Heart left ventricle (tissue), 16 donors: ENCODE measurements at places on chromosomes 7 and 10. TPM values are rescaled to one million over a fixed set of nuclear protein-coding genes. Genes with fewer than 3 reads are reported as not detected.

- DNase-seq = no peak
These were observed 275.1 kb downstream of the DOCK4 start for GRCh38 chr7:111931016-111931517.

DNA sequence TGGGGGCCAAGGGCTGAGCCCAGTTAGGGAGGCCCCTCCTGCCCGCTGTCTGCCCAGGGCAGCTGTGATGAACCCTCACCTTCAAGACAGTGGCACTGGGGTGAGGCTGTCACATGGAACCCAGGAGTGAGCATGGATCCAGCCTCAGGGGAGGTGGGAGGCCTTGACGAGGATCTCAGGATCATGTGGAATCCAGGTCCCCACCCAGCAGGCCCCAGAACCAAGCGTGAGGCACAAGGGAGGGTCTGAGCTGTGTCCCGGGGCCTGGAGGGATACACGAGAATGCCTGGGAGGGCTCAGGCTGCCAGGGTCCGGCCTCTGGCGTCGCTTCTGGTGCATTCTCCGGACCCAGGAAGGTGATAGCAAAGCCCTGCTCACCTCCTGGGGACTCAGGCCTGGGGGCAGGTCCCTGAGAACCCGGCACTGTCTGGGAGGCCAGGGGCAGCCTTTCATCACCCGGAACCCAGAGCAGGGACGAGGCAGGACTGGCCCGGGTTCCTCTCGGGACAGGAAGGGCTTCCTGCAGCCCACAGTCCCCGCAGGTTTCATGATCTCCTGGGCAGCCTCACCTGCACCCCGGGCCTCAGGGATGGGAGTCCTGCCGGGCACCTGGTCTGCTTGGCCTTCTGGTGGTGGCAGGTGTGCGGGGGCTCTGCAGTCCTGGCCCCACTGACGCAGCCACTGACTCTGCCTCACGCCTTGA, 17.5 kb downstream of the DPYSL4 start:
- DNase-seq = no peak

DNA sequence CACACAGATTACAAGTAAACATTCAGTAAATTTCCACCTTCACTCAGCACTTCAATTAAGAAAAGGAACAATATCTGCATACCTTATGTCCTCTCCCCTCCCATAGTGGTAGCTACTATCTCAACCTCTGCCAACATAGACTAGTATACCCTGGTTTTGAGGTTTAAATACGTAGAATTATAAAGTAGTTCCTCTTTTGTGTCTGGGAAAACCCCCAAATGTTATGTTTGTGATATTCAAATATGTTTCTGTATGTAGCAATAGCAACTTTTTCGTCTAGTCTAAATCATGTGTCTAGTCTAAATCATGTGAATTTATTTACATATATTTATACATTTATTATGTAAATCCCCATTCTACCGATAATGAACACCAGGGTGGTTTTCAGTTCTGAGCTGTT, 13.2 kb upstream of the CAMK2B start:
- DNase-seq = no peak

DNA sequence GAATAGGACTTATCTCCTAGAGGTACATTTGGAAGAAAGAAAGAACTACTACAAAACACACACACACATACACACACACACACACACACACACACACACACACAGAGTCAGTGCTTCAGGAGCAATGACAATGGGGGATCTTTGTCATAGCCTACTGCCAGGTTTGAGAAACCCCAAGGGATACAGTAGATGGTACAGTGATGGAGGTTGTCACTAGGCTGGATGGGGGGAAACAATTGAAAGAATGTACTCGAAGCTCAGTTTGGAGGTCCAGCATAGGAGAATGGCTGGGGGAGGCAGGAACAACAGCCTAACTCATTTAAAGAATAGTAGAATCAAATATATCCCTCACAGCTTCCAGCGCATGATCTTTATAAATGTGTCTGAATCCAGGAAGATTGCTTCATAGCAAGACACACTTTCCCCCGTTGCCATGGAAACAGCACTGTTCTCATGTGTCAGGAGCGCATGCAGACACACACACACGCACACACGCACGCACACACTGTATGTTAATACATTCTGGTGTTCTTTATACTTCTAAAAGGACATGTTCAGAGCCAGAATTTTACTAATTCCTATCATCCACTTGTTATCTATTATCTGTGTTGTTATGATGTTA, 32.6 kb upstream of the ZNRF2 start:
- DNase-seq = no peak

- DNase-seq = no peak
These were observed 285.2 kb downstream of the DNAJB6 start for GRCh38 chr7:157622000-157622399.

DNA sequence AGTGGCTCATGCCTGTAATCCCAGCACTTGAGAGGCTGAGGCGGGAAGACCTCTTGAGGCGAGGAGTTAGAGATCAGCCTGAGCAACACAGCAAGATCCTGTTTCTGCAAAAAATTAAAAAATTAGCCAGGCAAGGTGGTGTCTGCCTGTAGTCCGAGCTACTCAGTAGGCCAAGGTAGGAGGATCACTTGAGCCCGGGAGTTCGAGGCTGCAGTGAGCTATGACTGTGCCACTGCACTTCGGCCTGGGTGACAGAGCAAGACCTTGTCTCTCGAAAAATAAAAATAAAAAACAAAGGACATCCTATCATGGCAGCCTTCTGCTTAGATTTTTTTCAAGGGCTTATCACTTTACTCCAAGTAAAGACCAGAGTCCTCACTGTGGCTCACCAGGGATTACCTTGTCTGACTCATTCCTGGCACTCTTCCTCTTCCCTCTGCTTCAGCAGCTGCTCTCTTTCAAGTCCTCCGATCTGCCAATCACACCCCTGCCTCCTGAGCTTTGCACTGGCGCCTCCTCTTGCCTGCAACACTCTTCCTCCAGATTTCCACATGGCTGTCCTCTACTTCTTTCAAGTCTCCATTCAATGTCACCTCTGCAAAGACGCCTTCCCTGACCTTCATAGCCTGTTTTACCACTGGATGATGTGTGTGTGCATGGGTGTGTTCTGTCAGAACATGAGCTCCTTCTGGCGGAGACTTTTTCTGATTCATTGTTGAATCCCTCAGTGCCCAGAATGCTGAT, 7.7 kb downstream of the PRTFDC1 start:
- DNase-seq = no peak

DNA sequence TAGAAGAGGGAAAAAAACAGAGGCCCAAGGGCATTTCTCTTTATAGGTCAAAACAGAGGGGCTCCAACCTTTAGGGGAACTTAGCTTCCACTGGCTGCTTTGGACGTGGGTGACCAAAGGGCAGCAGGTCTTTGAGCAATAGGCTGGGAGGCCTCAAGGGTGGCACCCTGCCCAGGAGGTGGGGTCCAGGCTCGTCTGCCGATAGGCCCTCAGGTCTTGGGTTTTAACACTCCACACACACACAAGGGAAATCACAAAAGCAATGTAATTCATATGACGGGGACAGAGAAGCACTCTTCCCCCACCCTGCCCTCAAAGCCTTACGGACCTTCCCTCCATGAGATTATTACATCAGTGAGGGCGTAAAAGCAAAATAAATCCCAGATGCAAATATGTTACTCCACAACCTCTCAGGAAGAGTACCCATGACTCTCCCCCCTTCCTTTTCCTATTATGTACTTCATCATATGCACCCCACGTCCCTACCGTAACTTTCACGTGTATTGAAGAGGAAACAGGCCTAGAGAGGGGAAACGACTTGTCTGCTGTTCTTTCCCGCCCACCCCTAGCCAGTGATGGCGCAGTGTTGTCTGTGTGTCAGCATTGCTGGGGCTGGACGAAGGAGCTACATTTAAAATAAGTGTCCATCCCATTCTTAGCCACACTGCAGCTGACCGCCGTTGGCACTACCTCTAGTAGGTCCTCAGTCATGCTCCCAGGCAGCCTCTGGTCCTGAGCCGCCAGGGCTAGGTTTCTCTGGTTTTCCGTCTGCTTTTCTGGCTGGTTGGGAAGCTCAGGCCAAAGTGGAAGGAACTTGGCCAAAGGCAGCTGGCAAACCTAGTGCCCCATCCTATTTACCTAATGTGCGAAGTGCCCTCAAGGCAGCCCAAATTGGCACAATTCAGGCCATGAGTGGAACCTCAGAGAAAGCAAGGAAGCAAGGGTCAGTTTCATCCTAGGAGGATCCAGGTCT, 2.1 kb downstream of the PCBD1 start:
- DNase-seq = no peak

- no peak for DNase-seq
These were observed 228.8 kb upstream of the KIAA1217 start for GRCh38 chr10:23980094-23980493.

GRCh38 chr7:1463676-1464223, 4.5 kb upstream of the MICALL2 start:
- DNase-seq = no peak

DNA sequence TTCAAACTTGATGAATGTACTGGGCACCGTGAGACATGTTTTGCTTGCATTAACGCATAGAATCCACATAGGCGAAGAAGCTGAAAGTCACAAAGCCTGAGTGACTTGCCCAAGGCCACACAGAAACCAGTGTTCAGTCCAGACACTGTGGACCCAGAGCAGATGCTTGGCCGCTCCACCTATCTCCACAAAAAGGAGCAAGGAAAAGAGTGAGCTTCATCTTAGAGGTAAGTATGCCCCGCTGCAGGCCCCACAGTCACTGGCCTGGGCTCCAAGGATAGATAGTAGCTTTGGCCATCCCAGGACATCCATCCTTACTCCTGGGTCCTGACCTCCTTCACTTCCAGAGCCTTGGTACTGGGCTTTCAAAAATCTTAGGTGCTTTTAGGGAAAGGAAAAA, 60.1 kb upstream of the SAMD8 start:
- DNase-seq = no peak

SH3PXD2A gene
- total RNA-seq = 31.1 TPM

TNS3 gene
- total RNA-seq = 65.7 TPM

PGAM2 gene
- 791 TPM for total RNA-seq

UFSP1 gene
- 2.2 TPM for total RNA-seq

HMX2 gene
- not detected for total RNA-seq

OGDHL gene
- total RNA-seq = 2.0 TPM
